ENCODE measurements at places on chromosomes 3 and 15.

- DNase-seq = no peak
These were observed 40.2 kb downstream of the METTL6 start for GRCh38 chr3:15387171-15387581.

DNA sequence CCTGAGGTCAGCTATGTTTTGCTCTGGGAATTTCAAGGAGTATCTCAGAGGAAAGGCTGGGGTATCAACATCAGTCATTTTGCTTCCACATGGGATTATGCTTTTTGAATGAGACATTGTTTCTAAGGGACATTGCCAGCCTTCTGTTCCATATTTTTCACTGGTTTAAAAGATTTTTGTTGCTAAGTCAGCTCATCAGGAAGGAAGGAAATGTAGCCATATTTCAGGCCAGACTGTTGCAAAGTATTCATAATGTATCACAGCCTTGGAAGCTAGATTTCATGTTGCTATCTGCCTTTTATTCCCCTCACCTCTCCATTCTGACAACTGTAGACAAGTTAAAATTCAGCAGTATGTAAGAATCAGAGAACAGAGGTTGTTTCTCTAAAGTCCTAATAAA, 61.0 kb upstream of the CHRM5 start:
- DNase-seq = no peak

- DNase-seq = no peak
These were observed 21.6 kb upstream of the PLA2G4F start for GRCh38 chr15:42178056-42178455.

- no peak for DNase-seq
These were observed 23.5 kb upstream of the SLC4A7 start for GRCh38 chr3:27507515-27508266.

- DNase-seq = peak; percentile 75
These were observed 626 bp upstream of the GPR176 start for GRCh38 chr15:39920510-39921273.

- no peak for DNase-seq
These were observed 12.2 kb downstream of the TGM4 start for GRCh38 chr3:44886561-44886960.

Data from HTR-8/SVneo (cell line).